ENCODE measurements at places on chromosomes 16 and 17. TPM values are rescaled to one million over a fixed set of nuclear protein-coding genes. Genes with fewer than 3 reads are reported as not detected.

CLDN9 gene
- 0.16 TPM for total RNA-seq

CCNF gene
- total RNA-seq, result 54.5 TPM

CBX2 gene
- 27.2 TPM for total RNA-seq

KLHDC4 gene
- total RNA-seq, result 33.8 TPM

GLIS2 gene
- total RNA-seq, result 3.2 TPM

SHISA9 gene
- total RNA-seq, result 11.4 TPM

ABCC12 gene
- total RNA-seq, result not detected

SLFN13 gene
- 0.84 TPM for total RNA-seq

POLR3E gene
- total RNA-seq, result 46.3 TPM

PIPOX gene
- total RNA-seq, result 1.7 TPM

GRAP gene
- total RNA-seq, result 0.02 TPM

SLC9A5 gene
- 0.03 TPM for total RNA-seq

MARCHF10 gene
- total RNA-seq, result not detected

TBX4 gene
- total RNA-seq, result 1.0 TPM

C17orf113 gene
- total RNA-seq, result not detected

SEPTIN1 gene
- not detected for total RNA-seq

MAP2K3 gene
- 12.1 TPM for total RNA-seq

TP53TG3 gene
- not detected for total RNA-seq

TRPV2 gene
- 0.38 TPM for total RNA-seq

ZACN gene
- total RNA-seq, result not detected

PRR14 gene
- total RNA-seq, result 13.7 TPM

KRT12 gene
- total RNA-seq, result not detected

CDH16 gene
- total RNA-seq, result not detected

SOX8 gene
- total RNA-seq, result 0.07 TPM

UBE2O gene
- total RNA-seq, result 11.4 TPM

MEOX1 gene
- total RNA-seq, result not detected

GPR142 gene
- total RNA-seq, result not detected

TBC1D3B gene
- total RNA-seq, result 3.7 TPM

CDH13 gene
- 158 TPM for total RNA-seq

SEC14L5 gene
- not detected for total RNA-seq

CFAP52 gene
- total RNA-seq, result not detected

POLR2C gene
- total RNA-seq, result 174 TPM

HASPIN gene
- total RNA-seq, result 22.6 TPM

KCNJ12 gene
- 0.03 TPM for total RNA-seq

MYH2 gene
- total RNA-seq, result 0.12 TPM

Data from A172 (cell line).